Activated CD8-positive, alpha-beta memory T cell treated with anti-CD3 and anti-CD28 coated beads for 48 hours (primary cell): ENCODE measurements at places on chromosomes 3 and 15.

- no peak for DNase-seq
Measured at GRCh38 chr15:29887721-29888120, 65.5 kb upstream of the TJP1 start.

GRCh38 chr3:55362210-55362960 is 124.7 kb downstream of the WNT5A start:
- DNase-seq: no peak

DNA sequence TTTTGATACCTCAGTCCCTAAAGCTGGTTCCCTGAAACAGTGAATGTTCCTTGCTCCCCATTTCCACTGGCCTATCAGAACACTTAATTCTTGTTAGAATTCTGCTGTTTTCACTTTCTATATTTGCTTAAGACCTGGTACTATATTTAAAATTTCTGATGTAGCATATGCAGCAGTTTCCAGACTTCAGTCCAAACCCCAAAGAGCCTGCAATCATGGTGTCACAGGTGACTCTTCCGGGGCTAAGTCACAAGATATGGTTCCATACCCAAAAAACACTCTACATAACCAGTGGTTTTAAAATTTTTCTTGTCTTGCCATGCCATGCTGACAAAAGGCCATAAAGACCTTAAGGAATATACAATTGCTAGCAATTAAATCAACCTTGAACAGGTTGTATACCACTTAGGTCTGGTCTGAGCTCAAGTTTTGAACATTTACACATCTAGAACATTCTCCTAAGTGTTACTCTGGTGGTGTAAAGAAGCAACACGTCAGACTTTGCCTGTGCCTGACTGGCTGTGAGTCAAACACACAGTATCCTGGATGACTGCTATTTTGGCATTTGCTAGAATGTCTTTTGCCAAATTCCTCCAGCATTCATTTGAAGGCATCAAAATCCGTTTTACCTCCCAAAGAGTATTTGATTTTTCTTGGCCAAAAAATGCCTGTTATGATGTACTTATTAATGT is 160.0 kb downstream of the FRMD5 start:
- no peak for DNase-seq

DNA sequence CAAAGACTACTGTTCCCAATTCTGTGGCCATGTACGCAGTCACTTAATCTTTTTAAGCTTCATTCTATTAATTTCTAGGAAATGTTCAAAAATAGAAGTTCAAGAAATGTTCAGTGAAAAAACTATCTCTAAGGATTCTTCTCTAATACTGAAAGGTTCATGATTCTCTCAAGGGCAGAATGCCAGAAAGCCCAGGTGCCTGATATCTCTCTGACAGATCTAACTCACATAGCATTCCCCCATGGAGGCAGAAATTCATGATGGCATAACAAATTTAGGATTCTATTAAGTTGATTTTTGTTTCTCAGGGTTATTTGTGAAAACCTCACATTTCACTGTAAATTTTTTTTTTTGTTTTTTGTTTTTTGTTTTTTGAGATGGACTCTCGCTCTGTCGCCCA is 17.5 kb downstream of the CHRM5 start:
- no peak for DNase-seq

- DNase-seq: no peak
Measured at GRCh38 chr3:126442856-126443242, 32.8 kb downstream of the ZXDC start.

GRCh38 chr3:46208167-46208704 is at the start of gene CCR1:
Gene CCR1 (minus strand): TSS chr3:46208313. CDS start chr3:46204313, 4,000 bp downstream.
- no peak for DNase-seq

GRCh38 chr15:56038015-56038414 is 44.6 kb upstream of the NEDD4 start:
- DNase-seq: no peak

GRCh38 chr3:38453075-38453912 is at the start of gene ACVR2B:
Gene ACVR2B (plus strand): TSS chr3:38453890. CDS start chr3:38454323, 433 bp downstream.
- DNase-seq: peak; percentile 30

GRCh38 chr3:65126527-65127410 is 439.0 kb upstream of the ADAMTS9 start:
- no peak for DNase-seq
